ENCODE measurements at places on chromosomes 1 and 21.

DNA sequence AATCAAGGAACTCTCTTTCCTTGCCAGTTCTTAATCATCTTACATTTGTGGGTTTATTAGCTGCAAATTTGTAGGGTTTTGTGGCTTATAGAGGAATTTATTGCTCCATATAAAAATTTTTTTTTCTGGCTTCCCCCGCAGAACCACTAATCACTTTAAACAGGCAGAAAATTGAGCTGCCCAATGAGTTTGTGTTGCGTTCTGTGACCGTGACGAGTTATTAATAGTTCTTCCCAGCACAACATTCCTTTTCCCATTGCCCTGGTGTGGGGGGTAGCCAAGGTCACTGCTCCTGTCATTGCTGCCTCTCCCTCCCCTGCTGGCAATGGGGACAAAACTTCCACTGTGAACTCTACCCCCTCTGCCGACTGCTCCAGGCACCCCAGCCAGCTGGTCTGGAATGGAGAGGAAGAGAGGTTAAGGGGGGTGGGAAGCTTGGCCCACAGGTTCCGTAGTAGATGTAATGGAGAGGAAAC, 55.1 kb downstream of the UBE2T start:
- H3K36me3 ChIP-seq = no peaks in the 10 kb centered on the region
- DNase-seq = no peak
- peaks cover 3% of the 10 kb centered on the region for H3K27me3 ChIP-seq
- H3K27ac ChIP-seq = no peak overlapping the region
- no peak overlapping the region for H3K4me3 ChIP-seq
- peaks cover 11% of the 10 kb centered on the region for H3K4me1 ChIP-seq

DNA sequence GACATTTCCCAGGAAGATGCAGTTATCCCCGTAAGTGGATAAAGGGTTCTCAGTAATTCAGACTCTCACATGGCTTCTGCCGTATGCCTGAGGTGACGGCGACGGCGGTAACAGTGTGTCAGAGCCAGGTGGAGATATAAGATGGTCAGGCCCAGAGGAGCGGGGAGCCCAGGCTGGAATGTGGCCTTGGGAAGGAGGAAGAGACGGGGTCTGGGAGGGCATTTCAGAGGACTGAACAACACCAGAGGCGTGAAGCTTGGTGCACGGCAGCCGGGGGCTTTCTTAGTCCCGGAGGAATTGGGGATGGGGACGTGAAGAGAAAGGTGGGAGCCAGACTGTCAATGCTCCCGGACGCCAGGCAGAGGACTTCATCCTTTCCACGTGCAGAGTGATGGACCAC, 1.0 kb downstream of the RER1 start:
- H3K27me3 ChIP-seq = no peaks in the 10 kb centered on the region
- peaks cover 49% of the 10 kb centered on the region for H3K36me3 ChIP-seq
- peak overlapping the region; percentile 94 for H3K27ac ChIP-seq
- H3K4me3 ChIP-seq = peak overlapping the region; percentile 84

DNA sequence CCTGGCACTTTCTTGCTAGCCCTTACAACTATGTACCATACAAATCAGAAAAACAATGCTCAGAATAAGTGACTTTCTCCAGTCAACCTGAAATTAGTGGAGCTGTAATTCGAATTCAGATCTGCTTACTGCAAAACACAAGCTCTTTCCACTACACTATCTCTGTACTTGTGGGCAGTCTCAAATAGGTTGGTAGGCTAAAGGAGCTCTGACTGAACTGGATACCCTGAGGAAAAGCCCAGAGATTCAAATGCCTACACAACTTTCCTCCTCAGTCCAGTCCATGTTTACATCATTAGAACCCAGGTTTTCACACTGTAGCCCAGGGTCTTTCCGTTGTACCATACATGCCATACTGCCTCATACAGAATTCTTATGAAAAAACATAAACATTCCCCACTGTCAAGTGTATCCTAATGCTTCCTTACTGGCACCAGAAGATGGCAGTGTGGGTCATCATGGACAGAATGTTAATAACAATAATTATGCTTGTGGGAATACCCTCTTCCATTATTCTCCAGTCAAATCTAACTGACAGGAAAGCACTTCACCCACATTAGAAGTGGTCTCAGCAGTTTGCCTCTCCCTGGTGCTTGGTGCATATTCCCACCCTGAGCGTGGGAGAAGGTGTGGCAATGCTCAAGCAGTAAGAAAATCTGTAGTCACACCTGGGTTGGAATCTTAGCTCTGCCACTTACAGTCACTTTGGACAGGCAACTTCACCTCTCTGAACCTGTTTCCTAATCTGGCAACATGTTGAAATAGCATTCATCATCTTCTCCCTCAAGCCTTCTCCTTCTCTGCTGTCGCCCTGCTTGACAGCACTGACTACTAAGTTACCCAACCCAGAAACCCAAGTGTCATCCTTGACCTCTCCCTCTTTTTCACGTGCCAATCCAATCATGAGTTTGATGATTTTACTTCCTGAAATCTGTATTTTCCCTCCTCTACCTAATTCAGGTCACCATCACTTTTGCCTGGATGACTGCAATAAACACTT, 14.4 kb upstream of the ZFYVE9 start:
- DNase-seq = no peak
- H3K36me3 ChIP-seq = no peaks in the 10 kb centered on the region

DNA sequence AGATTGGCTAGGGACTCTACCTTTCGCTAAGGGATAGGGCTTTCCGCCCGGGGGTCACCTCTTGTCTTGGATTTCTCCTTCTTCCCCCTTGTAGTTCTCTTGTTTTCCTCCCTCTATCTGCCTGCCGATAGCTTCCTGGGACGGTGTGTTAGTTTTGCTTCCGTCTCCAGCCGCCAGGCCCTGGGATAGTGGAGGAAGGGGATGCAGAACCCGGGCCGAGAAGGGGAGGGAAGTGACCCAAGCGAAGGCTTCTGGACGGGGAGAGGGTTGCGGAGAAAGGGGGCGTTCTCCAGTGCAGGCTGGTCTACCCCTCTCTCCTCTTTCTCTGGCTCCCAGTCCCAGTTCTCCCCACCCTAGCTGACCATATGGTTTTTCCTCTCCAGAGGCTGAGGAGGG, 871 bp downstream of the TUFT1 start:
- peak overlapping the region; percentile 81 for H3K4me3 ChIP-seq
- DNase-seq = no peak

- H3K4me3 ChIP-seq = no peak overlapping the region
- no peaks in the 10 kb centered on the region for H3K36me3 ChIP-seq
- H3K27ac ChIP-seq = no peak overlapping the region
- H3K27me3 ChIP-seq = no peaks in the 10 kb centered on the region
Measured at GRCh38 chr1:197683895-197684553, 91.3 kb downstream of the DENND1B start.

DNA sequence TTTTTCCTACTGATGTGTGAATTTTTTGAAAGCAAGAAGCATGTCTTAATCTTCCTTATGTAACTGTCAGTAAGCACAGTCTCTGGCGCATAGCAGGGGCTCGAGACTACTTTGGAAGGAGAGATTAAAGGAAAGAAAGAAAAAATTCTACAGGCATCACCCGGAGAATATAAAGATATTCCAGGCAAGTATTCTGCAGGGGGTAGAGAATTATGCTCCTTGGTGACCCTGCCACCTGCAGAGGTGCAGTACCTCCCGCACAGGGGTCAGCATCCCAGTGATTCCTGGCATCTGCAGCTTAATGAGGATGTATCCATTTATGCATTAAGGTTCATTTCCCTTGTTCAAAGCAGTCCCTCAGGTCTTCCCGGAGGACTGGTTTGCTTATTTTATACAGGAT, 87.6 kb upstream of the WLS start:
- H3K27ac ChIP-seq = peak overlapping the region; percentile 78
- DNase-seq = no peak

GRCh38 chr21:27085387-27085786, 118.5 kb upstream of the ADAMTS5 start:
- H3K27ac ChIP-seq = no peak overlapping the region
- H3K4me3 ChIP-seq = no peak overlapping the region
- H3K4me1 ChIP-seq = peaks cover 16% of the 10 kb centered on the region
- no peaks in the 10 kb centered on the region for H3K27me3 ChIP-seq
- H3K36me3 ChIP-seq = no peaks in the 10 kb centered on the region

DNA sequence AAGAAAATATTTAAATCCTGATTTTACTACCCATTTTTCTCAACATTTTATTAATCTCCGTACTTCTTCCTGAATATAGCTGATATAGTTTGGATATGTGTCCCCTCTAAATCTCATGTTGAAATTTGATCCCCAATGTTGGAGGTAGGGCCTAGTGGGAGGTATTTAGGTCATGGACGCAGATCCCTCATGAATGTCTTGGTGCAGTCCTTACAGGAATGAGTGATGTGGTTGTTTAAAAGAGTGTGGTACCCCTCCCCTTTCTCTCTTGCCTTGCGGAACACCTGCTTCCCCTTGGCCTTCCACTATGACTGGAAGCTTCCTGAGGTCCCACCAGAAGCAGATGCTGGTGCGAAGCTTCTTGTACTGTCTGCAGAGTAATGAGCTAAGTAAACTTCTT, 17.5 kb downstream of the RNF115 start:
- no peaks in the 10 kb centered on the region for H3K27me3 ChIP-seq
- H3K36me3 ChIP-seq = no peaks in the 10 kb centered on the region
- H3K4me1 ChIP-seq = peaks cover 67% of the 10 kb centered on the region
- no peak for DNase-seq
- no peak overlapping the region for H3K27ac ChIP-seq

GRCh38 chr1:170310951-170311350, 165.2 kb downstream of the NTMT2 start:
- H3K27me3 ChIP-seq = no peaks in the 10 kb centered on the region
- no peak overlapping the region for H3K27ac ChIP-seq
- H3K36me3 ChIP-seq = no peaks in the 10 kb centered on the region
- H3K4me1 ChIP-seq = no peaks in the 10 kb centered on the region
- no peak overlapping the region for H3K4me3 ChIP-seq

GRCh38 chr1:66834926-66835325, 33.9 kb upstream of the INSL5 start:
- DNase-seq = no peak
- H3K4me3 ChIP-seq = no peak overlapping the region
- no peak overlapping the region for H3K27ac ChIP-seq
- no peaks in the 10 kb centered on the region for H3K4me1 ChIP-seq
- H3K36me3 ChIP-seq = no peaks in the 10 kb centered on the region

GRCh38 chr1:219902951-219903350, 25.4 kb downstream of the SLC30A10 start:
- no peaks in the 10 kb centered on the region for H3K36me3 ChIP-seq
- no peak overlapping the region for H3K27ac ChIP-seq
- no peaks in the 10 kb centered on the region for H3K4me1 ChIP-seq

DNA sequence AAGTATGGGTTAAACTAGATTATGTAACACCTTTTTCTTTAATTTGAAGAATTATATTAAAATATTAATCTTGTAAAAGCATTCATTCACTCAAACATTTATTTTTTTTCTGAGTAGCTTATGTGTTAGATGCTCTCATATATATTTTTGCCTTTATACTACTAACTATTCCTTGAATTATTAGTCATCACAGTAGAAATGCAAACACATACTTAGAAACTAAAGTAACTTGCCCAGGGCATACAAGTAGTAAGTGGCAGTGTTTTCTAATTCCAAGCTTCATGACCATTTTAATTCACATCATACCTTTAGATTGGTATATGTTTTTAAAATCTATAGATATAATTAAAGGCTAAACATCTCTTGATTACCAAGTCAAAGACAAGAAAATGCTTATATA, 1271.0 kb downstream of the BRINP3 start:
- no peak for DNase-seq
- no peaks in the 10 kb centered on the region for H3K4me1 ChIP-seq
- no peak overlapping the region for H3K27ac ChIP-seq
- H3K36me3 ChIP-seq = no peaks in the 10 kb centered on the region
- H3K27me3 ChIP-seq = no peaks in the 10 kb centered on the region
- no peak overlapping the region for H3K4me3 ChIP-seq

GRCh38 chr1:232805269-232806185, at the start of gene MAP10:
Gene MAP10, plus strand, starts transcription at chr1:232805416. Its CDS starts 34 bp downstream, at chr1:232805450.
- DNase-seq = no peak
- peak within 1 kb of the TSS; percentile 82 for H3K4me3 ChIP-seq

- peaks cover 72% of the 10 kb centered on the region for H3K27me3 ChIP-seq
- peak; percentile 89 for DNase-seq
- no peak overlapping the region for H3K27ac ChIP-seq
- peaks cover 24% of the 10 kb centered on the region for H3K4me1 ChIP-seq
- H3K4me3 ChIP-seq = peak overlapping the region; percentile 27
Measured at GRCh38 chr1:90706437-90707362, 10.4 kb downstream of the BARHL2 start.

DNA sequence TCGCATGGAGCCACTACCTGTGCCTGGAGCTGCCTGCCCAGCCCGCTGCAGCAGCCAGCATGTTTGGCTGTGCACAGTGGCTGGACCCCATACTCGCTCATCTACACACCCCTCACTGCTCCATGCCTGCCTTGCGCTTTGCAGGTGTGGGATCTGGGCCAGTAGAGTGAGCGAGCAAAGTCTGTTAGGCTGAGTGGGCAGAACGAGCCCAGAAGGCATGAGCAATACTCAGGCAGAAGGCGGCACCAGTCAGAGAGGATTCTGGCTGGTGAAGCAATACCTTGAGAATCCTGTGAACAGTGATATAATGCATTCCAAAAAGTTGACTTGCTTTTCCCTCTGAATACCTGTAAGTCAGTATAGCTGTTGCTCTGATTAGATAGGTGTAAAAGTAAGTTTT, 816.4 kb downstream of the KCNT2 start:
- no peak overlapping the region for H3K27ac ChIP-seq
- no peak overlapping the region for H3K4me3 ChIP-seq
- no peaks in the 10 kb centered on the region for H3K36me3 ChIP-seq

GRCh38 chr1:236150311-236150955, 8.1 kb downstream of the GPR137B start:
- no peaks in the 10 kb centered on the region for H3K36me3 ChIP-seq
- H3K27ac ChIP-seq = no peak overlapping the region
- H3K4me1 ChIP-seq = peaks cover 21% of the 10 kb centered on the region
- no peaks in the 10 kb centered on the region for H3K27me3 ChIP-seq
- no peak overlapping the region for H3K4me3 ChIP-seq

- no peak overlapping the region for H3K4me3 ChIP-seq
- DNase-seq = no peak
- no peaks in the 10 kb centered on the region for H3K27me3 ChIP-seq
- H3K27ac ChIP-seq = no peak overlapping the region
- H3K4me1 ChIP-seq = no peaks in the 10 kb centered on the region
Measured at GRCh38 chr1:58839147-58839795, 55.4 kb upstream of the JUN start.

DNA sequence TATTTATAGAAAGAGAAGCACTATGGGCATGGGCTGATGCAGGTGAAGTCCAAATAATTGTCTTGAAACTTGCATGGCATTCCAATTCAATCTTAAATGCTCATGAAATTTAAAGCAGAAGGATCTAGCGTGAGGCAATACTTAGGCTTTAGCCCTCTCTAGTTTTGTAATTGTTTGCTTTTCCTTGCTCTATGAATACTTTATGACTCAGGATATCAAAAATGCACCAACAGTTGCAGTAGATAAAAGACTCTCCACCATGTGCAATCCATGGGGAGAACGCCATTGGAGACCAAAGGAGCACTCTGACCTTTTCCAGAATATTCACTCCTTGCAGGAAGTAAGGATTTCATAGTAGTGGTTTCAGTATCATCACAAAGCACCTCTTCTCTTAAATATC, 436.4 kb downstream of the LRRIQ3 start:
- no peaks in the 10 kb centered on the region for H3K4me1 ChIP-seq
- H3K4me3 ChIP-seq = no peak overlapping the region
- H3K27ac ChIP-seq = no peak overlapping the region

- no peak overlapping the region for H3K27ac ChIP-seq
- DNase-seq = no peak
- H3K27me3 ChIP-seq = peaks cover 6% of the 10 kb centered on the region
- H3K4me3 ChIP-seq = no peak overlapping the region
Measured at GRCh38 chr1:54888080-54888733, 1.2 kb upstream of the DHCR24 start.
